ENCODE measurements at places on chromosomes 5 and 9. TPM values are rescaled to one million over a fixed set of nuclear protein-coding genes. Genes with fewer than 3 reads are reported as not detected.

- no peak for DNase-seq
Observed at GRCh38 chr5:52840277-52841050, 52.7 kb downstream of the ITGA1 start.

- no peak for DNase-seq
Observed at GRCh38 chr5:168796593-168797580, 217.7 kb upstream of the PANK3 start.

- DNase-seq = no peak
Observed at GRCh38 chr5:163821142-163821541, 315.7 kb downstream of the MAT2B start.

- DNase-seq = no peak
Observed at GRCh38 chr5:15722305-15722704, 222.3 kb downstream of the FBXL7 start.

The FBN2 gene
- total RNA-seq = 0.06 TPM
